Hippocampal formation (tissue), 2 donors: ENCODE measurements at places on chromosomes 6 and 20.

- no peak for DNase-seq
Observed at GRCh38 chr6:108805611-108806167, 42.5 kb upstream of the ARMC2 start.

GRCh38 chr6:114733596-114733995 is 390.8 kb upstream of the HS3ST5 start:
- DNase-seq: no peak

DNA sequence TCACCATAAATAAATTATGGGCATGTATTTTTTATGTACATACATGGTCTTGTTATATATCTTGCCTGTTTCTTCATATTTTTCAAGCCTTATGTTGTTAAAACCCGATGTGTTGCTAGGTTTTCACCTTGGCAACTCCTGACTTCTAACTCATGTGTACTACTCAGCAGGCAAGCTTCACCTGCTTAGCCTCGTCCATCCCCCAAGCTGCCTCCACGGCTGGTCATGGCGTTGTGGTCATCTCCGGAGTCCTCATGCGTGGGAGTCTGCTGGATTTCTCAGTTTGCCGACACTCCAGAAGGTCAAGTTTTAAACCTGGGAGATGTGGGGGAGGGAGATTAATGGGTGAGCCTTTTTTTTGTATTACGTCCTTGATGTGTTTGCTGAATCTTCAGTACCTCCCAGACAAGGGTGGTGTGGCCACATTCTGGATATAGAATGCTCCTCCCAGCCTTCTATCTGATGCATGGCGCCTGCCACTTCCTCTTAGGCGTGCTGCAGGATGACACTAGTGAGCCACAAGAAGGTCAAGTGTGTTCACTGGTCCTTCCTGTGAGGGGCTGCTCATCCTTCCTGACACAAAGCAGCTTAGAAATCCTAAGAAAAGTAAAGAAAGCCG is 26.6 kb upstream of the EDN3 start:
- DNase-seq: no peak

GRCh38 chr6:28353981-28354676 is 4.4 kb downstream of the ZKSCAN3 start:
- DNase-seq: no peak

DNA sequence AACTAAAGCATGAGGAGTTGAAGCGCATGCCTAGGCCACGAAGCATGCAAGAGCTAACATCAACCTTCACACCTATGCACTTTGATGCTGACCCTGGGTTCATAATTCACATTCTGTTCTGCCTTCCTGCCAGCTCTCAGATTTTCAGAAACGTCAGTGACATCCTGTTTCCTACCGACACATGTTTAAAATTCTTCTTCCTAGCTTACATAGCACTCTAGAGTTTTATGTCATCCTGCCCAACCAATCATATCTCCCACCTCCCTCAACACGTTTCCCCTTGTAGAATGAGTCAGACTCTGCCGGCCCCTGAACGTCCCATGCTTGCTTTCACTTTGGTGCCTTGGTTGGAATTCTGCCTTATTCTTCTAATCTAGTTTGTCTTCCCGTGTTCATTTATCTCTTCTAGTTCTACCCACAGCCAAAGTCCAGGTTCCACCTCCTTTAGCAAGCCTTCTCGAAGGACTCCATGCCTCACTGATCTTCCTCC is 97.2 kb upstream of the MAP7 start:
- no peak for DNase-seq

DNA sequence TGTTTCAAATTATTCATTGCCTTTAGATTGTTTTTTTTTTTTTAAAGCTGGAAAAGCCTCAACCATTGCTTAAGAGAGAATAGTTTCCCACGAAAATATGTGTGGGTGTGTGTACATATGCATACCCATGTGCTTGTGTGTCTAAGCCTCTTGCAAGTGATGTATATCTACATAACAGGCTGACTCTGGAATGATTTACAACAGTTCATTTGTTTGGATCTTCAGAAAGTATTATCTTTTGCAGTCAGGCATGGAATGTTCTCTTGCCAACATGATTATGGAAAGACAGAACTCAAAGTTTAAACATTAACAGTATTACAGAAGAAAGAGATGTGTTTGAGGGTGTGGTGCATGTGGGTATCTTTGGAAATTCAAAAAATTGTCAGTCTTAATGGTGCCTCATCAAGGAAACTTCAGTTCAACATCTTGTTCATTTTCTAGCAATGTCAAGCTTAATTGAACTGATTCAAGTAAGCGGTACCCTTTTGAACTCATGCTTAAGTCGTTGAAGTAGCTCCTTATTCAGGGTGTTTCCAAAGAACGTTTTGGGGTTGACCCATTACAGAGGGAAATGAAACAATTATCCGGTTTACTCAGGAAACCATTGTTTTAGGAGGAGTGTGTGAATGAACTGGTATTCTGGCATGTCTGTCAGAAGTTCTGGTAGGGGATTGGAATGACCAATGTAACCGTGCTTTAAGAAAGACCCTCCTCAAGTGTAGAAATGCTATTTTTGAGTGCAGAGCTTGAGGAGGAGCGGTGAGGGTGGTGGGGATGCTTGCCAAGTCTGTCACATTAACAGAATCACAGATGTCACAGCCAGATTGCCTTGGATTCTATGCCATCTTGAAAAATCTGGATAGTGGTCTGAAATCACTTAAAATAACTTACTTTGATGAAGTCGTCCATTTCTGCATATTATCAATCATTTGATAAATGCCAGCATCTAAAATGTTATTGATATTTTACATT is 60.3 kb downstream of the ADGRG6 start:
- DNase-seq: no peak

DNA sequence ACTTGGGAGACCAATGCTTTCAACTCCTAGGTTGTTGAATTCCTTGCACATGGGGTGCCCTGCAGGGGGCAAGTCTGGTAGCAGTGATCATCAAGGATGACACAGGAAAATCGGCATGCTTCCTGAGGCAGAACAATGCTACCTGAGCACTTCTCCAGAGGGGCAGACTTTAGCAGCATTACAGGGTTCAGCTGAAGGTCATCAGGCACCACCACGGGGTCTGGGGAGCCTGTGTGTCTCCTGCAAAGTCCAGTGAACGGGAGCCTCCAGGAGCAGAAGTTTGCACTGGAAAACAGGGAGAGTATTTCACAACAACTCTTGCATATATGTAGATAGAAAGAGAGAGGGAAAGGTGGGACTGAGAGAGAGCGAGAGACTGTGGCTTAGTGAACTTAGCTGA is 10.2 kb downstream of the VSX1 start:
- DNase-seq: no peak

GRCh38 chr6:40517654-40518053 is 69.5 kb downstream of the LRFN2 start:
- DNase-seq: no peak

- no peak for DNase-seq
Observed at GRCh38 chr6:142013875-142014495, 118.7 kb upstream of the GJE1 start.

- DNase-seq: no peak
Observed at GRCh38 chr6:142841915-142842314, 103.1 kb downstream of the HIVEP2 start.

GRCh38 chr6:33248643-33248931 is 23.1 kb downstream of the VPS52 start:
- DNase-seq: no peak

DNA sequence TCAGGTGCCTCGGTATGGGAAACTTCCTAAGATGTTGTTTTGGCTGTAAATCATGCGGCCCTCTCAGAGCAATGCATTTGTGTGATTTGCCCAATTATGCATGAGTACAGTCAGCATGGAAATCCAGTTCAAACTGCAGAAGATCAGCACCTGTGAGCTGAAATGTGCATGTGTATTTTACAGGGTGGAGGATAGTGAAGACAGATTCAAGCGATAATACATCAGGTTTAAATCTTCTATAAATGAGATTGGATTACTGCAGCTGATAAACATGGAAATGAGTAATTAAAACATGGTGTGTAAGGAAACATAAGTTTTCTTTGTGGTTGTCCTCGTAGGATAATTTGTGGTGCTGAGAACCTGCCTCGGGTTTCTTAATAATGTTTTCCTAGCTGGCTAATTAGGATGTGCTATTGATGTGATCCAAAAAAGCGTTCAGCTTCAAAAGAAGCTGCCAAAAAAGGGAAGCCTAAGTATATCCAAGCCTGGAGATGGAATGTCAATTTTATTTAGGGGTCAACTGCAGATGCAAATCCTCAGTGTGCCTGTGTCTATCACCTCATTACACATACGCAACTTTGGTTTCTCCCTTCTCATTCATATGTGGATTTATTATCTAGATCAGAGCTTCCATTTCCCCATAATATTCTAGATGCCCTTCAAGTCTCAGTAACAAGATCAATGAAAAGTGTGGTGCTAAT is 117.1 kb upstream of the CCDC28A start:
- no peak for DNase-seq

DNA sequence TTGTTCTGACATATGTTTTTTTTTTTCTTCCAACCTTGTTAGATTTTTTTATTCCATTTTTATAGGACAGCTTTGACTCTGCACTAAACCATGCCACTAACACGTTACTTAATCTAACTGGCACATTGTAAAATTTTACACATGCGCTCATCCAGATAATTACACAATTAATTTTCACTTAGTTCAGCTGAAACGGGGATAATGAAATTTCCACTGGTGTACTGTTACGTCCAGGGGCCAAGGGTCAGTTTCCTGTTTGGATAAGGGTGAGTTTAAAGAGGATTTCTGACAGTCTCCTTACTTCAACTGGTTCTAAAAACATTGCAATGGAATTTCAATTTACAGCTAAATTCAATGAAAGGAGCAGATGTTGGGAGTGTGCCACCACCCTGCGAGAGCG is 221.8 kb upstream of the CEP162 start:
- no peak for DNase-seq

GRCh38 chr6:44133003-44133931 is 5.9 kb downstream of the TMEM63B start:
- DNase-seq: peak; percentile 52

GRCh38 chr20:8309634-8310033 is 177.6 kb downstream of the PLCB1 start:
- peak; percentile 19 for DNase-seq

DNA sequence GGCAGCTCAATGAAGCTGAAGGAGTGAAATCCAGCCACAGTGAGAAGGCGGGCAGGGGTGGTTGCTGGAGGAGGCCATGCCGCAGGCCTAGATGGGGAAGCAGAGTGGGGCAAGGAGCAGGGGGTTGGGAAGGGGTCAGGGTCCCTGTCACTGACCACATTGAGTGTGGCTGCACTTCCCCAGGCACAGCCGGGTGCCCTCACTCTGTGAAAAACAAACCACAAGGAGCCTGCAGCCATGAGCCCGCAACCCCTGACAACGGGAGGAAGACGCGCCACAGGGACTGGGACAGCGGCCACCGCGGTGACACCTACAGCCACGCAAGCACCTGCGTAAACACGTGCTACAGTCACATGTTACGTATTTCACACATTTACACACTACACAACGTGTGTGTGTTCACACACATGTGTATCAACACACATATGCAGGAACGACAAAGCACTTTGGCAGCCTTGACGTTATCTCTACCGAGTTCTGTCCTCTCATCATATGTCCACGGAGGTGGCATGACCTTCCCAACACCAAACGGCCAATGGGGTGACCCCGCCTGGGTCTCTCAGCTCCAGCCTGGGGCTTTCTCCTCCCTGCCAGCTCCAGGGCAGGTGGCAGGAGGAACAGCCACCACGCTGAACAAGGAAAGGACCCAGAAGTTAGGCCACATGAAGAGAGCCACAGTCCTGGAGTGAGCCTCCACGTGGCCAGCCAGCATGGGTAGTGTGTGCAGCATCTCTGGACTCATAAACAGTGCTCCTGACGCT is 137.6 kb upstream of the RPS6KA2 start:
- no peak for DNase-seq

- DNase-seq: no peak
Observed at GRCh38 chr6:10375391-10375969, 39.4 kb downstream of the TFAP2A start.

- no peak for DNase-seq
Observed at GRCh38 chr6:5159162-5159561, 74.0 kb downstream of the PPP1R3G start.

DNA sequence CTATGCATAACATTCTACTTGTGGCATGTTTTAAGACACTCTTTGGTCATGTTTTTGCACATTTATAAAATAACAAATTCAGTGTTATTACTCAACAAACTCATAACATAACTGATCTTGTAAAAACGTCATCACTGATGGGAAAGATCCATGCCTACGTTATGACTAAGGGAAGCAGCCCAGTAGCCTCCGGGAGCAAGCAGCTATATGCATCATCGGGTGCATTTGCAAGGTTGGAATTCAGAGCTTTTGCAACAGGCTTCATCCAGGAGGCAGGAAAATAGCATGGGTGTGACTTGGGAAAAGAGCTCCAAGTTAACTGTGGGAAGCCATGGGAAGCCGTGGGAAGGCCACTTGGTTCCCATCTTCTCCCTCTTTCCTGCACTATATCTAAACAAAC is 271.6 kb upstream of the SGK1 start:
- no peak for DNase-seq

- no peak for DNase-seq
Observed at GRCh38 chr6:167934426-167934864, 63.0 kb upstream of the KIF25 start.

DNA sequence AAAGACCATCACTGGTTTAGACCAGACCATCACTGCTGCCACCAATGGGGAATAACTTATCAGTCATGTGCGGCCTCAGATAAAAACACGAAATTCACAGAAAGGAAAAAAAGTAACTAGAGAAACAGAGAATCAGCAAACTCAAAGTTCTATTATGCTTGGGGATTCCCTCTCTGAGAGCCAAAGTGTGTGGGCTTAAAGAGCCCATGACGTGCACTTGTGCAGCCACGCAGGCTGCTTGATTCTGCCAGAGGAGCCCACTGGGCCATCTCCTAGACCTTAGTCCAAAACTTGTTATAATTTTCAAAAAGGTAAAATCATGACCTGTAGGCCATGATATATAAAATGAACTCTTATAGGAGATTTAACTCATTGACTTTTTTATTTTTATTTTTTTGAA is 15.2 kb downstream of the RAB44 start:
- DNase-seq: no peak

DNA sequence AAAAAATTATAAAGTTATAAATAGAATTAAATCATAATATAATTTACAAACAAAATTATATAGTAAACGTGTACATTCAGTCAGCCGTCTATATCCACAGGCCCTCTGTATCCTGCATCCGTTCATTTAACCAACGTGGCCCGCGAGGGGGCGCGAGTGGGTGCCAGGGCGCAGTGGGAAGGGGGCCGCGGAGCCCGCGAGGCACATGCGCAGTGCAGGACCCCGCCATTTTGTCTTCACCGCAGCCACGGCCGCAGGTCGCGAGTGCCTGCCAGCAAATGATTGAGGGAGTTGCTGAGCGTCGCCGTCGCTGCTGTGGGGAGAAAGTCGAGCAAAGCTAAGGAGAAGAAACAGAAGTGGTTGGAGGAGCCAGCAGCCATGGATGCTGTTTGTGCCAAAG is 53.4 kb upstream of the ECI2 start:
- no peak for DNase-seq
